ENCODE measurements at places on chromosomes 1 and 21.

- DNase-seq: no peak
Observed at GRCh38 chr1:11578004-11578403, 76.2 kb downstream of the FBXO2 start.

- no peak for DNase-seq
Observed at GRCh38 chr1:48676822-48677221, 99.9 kb downstream of the BEND5 start.

DNA sequence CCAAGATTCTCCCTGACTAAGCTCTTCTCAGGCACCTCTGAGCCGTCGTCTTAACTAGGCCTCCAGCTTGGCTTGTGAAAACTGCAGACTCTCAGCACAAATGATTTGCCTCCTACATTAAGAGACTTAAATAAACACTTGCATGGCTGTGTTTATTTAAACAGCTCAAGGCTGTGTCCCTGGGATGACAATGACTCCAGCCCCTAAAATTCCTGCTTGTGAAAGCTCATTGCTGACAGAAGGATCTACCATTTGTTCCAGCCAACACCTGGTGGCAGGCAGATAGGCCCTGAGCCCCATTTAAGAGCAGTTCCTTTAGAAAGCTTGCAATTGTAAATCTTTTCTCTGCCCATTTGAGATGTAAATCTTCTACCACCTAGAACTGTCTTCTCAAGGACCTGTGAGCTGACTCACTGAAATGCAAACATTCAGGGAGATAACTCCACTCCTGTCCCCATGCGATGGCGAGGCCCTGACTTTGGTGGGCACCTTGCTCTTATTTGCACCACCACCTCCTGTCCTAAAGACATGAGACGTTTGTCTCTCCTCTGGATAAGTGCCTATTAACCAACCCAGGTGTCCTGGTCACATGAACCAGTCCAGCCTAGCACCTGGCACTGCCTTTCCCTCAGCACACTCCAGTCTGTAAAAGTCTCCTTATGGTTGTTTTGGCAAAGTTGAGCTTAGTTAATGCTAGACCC lies 15.1 kb upstream of the PCP4 start:
- DNase-seq: no peak

DNA sequence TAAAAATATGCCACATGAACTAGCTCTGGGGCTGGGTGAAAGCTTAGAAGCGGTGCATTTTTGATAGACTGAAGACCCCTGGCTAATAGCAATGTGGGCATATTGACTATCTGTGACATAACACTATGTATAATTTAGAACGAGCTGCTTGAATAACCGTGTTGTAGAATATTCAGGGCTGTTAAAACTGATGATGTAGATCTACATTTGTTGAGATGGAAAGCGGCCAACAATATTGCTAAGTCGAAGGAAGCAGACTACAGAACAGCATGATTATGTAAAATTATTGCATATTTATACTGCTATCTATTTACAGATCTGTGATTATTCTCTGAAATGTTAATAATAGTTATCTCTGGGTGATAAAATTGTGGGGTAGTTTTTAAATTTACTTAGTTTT lies 41.1 kb upstream of the BCL10 start:
- DNase-seq: no peak

GRCh38 chr1:167635156-167635648 lies 5.2 kb downstream of the RCSD1 start:
- DNase-seq: no peak

DNA sequence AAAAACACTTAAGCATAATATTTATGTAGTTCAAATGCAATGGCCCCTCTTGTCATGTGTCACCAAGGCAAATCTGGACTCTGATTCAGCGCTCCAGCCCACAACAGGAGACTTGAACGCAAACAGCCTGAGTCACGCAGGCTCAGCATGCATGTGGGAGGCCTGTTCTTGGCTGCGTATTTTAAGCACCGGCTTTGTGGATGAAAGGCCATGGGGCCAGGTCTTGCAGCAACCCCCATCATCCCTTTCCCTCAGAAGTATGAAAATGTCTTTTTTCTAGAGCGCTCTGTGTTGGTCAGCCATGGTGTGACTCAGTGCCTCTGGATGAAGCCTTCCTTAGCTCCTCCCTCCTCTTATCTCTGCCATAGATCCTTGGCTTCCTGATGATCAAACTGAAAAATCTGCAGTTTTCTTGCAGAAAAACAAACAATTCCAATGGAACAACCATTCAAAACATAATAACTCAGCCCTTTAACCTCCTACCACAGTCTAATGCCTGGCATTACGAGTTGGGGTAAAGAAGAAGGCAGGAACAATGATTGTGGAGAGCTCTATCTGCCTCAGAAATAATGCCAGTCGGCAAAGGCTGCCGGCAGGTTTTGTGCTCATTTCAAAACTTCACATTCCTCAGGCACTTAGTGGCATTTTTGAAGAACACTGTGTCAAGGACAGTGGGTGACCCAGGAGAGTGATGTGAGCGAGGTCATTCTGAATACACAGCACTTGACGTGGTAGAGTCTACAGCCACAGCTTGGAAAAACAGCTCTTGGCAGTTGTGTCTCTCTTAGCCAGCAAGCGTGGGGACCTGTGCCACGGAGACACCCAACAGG lies 167.5 kb downstream of the CLIC6 start:
- peak; percentile 61 for DNase-seq

All from stimulated activated CD4-positive, alpha-beta T cell treated with anti-CD3 and anti-CD28 coated beads, Interleukin-4, amount 100 ng/mL, for 24 hours (primary cell).